ENCODE measurements at places on chromosomes 3 and 15. TPM values are rescaled to one million over a fixed set of nuclear protein-coding genes. Genes with fewer than 3 reads are reported as not detected.

CPA3 gene
- not detected for total RNA-seq

CPNE9 gene
- not detected for total RNA-seq

KY gene
- total RNA-seq = 0.33 TPM

CHD2 gene
- 139 TPM for total RNA-seq

- DNase-seq = peak; percentile 34
Observed at GRCh38 chr3:22685597-22685996, 517.5 kb upstream of the UBE2E2 start.

GRCh38 chr3:65779390-65779789 is 259.3 kb downstream of the MAGI1 start:
- DNase-seq = no peak

DNA sequence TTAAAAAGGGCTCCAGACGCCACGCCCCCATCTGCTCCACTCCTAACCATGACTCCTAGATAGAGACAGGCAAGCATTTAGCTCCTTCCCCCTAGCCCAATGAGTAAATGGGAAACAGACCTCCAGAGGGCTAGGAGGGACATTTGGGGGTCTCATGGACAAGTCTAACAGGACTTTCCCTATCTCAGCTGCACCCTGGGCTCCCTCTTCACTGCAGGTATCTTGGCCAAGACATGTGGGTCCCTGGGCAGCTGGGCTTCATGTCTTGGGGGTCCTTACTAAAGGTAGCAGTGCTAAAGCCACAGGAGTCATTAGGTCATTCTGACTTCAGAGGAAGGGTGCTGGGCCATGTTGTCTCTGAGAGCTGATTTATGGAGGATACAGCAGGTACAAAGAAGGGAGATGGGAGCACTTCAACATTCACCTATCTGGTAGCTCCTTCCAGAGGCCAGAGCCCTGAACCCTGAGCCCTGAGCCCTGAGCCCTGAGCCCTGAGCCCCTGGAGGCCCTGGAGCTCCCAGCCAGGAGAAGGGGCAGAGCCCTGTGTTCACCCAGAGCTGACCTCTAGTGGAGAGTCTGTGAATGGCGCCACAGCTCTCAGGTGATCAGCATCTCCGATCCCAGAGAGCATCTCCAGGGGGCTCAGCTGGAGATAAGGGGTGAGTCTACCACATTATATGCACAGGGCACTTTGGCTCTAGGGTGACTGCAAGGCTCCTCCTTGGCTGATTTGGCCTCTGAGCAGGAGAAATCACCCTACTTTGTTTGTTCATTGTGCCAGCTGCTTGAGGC is 40.1 kb upstream of the EPHB1 start:
- peak; percentile 40 for DNase-seq

GRCh38 chr15:100542290-100542689 is 13.5 kb upstream of the CERS3 start:
- no peak for DNase-seq

- no peak for DNase-seq
Observed at GRCh38 chr15:80433836-80434235, 29.7 kb downstream of the ARNT2 start.

- peak; percentile 56 for DNase-seq
Observed at GRCh38 chr3:124601190-124601589, 129.1 kb upstream of the UMPS start.

DNA sequence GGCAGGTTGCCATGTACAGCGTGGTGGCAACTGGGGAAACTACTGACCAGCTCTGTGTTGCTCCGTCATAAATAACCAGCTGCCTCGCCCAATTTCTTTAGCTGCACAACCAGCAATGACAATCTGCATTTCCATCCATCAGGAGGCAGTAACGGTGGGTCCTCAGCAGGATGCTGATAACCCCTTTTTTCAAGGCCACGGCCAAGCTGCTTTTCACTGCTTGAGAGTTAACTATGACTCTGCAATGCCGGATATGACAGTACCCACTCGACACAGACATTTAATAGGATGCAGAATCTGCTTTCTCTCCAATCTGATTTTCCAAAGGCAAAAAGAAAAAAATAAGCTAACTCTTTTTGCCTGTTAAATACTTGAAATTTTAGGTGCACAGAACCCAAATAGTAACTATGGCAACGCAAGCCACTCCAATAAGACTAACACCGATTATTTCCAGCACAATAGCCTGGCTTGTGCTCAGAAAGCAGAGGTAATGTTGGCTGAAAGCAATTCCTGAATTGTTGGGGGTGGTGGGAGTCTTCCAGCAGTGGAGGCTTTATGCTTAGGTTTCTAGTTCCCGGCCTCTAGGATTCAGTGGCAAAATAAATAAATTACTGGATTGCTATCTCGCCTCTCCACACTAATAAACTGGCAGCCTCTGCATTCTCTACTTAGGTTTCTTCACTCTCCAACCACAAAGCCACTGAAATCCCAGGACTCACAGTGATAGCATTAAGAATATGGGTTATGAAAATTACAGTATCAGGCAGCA is 31.2 kb upstream of the SRGAP3 start:
- peak; percentile 21 for DNase-seq

GRCh38 chr15:93454788-93455187 is 365.8 kb upstream of the RGMA start:
- no peak for DNase-seq

- no peak for DNase-seq
Observed at GRCh38 chr3:177681852-177682251, 484.6 kb upstream of the TBL1XR1 start.

GRCh38 chr3:186225603-186226002 is 116.7 kb upstream of the ETV5 start:
- DNase-seq = no peak

- no peak for DNase-seq
Observed at GRCh38 chr3:97938444-97938843, 33.8 kb downstream of the RIOX2 start.

All from mammary epithelial cell (primary cell).